ENCODE measurements at places on chromosomes 12 and 14.

- DNase-seq = no peak
These were observed 1.2 kb downstream of the UNC119B start for GRCh38 chr12:120711411-120711810.

DNA sequence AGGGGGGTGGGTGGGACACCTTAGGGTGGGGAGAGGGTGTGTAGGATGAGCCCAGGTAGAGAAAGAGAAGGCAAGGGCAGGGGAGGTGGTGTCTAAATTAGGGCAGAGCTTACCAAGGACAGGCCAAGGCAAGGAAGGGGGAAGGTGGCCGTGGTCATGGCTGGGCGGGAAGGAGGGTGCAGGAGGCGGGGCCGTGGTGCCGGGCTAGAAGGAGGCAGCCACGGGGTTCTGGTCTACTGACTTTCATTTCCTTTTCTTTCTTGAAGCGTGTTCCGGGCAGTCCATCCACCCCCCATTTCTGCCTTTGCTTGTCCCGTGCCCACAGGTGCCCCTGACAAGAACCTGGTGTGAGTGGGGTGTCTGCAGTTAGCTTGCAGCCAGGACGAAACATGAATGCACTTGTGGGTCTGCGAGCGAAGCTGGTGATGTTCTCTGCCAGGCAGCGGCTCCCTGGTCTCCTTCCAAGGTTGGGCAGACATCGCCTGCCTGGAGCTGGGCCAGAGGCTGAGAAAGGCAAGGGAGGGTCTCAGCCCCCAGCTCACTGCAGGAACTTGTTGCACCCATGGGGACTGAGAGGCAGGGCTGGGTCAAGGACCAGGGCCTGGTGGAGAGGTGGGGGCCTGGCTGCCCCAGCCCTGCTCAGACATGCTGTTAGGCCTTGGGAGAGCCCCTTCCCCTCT lies 58.2 kb downstream of the KIF26A start:
- no peak for DNase-seq

- DNase-seq = no peak
These were observed 1.3 kb downstream of the TNFAIP2 start for GRCh38 chr14:103124501-103125001.

DNA sequence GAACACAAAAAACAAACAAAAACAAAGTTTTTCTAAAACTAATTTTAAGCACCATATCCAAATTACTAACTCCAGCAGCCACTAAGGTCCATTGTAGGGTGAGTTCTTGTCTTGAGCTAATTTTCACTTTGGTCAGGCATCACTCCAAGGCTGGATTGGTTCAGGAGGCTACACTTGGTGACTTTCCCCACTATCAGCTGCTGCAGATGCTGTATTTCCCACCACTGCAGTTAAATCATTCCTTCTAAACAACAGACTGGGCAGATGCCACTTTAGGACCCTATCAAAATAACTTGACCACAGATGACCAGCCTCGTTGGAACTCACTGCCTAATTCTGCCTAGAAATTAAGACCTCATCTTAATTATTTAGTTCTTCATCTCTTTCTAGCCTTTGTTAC lies 140.5 kb downstream of the SLC16A7 start:
- DNase-seq = no peak

GRCh38 chr12:93390031-93390430 lies 12.3 kb downstream of the NUDT4 start:
- DNase-seq = no peak

GRCh38 chr14:32471181-32471580 lies 142.1 kb downstream of the AKAP6 start:
- no peak for DNase-seq

DNA sequence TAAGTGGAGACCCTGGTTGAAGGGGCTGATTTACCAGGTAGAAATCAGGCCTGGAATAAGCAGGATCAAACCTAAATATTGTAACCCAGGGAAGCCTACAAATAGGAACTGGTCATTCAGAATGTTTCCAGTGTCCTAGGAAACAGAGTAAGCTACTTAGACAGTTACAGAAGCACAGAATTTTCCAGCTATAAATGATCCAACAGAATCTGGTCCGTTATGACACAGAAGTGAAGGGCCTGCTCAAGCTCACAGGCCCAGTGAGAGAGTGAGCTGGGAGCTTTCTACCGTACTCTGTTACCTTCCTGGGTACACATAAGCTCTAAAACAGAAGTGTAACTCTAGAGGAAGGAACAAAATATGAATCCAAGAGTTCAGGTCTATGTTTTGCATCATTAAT lies 119.1 kb downstream of the TTC7B start:
- no peak for DNase-seq

DNA sequence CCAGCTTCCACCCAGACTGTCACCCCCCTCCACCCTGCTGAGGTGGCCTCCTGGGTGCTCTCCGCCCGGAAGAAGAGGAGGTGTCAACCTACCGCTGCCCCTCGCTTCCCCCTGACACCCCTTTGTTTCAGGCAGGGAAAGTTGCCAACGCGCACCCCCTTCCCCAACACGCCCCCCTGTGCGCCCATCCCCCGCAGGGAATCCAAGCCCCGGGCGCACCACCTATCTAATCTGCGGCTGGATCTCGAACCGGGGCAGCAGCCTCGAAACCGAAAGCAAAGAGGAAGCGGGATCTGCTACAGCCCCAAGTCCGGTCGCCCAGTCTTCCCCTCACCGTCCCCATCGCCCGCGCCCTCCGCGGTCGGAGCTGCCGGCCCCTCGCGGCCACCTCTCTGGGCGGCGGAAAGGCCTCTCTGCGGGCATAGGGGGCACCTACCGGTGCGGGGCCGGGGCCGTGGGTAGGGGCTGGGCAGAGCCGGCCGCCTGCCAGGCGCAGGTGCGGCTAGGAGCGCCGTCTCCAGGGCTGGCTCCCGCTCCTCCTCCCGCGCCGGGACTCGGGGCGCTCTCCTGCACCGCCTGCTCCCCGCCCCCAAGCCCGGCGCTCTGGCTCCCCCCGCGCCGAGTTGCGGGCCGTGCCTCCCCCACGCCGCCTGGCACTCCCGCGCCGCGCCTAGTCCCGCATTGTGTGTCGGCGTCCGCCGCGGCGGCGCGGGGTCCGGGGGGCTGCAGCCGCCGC lies 18.3 kb upstream of the PLEKHH1 start:
- peak; percentile 70 for DNase-seq

GRCh38 chr12:96026331-96026730 lies 9.1 kb downstream of the LTA4H start:
- no peak for DNase-seq

- DNase-seq = no peak
These were observed 86.3 kb upstream of the LMNTD1 start for GRCh38 chr12:25639406-25639805.

GRCh38 chr12:9064201-9064814 lies 51.4 kb downstream of the A2M start:
- no peak for DNase-seq

- DNase-seq = no peak
These were observed 35.5 kb downstream of the PDZRN4 start for GRCh38 chr12:41223600-41223999.

DNA sequence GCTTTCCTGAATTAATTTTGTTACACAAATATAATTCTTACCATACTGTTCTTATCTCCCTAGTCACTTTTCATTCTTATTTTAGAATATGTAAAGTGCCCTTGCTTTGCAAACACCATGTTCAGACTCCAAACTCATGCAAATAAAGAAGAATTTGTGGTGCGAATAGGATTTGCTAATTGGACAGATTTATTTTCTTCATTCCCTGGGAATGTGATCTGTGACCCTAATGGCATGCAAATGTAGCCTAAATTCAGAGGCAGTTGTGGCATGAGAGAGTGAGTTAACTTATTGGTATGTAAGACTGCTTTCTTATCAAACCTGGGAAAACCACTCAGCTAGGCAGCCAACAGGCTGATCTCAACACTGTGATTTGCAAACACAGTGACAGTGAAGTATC lies 10.0 kb downstream of the CAPZA3 start:
- DNase-seq = no peak

DNA sequence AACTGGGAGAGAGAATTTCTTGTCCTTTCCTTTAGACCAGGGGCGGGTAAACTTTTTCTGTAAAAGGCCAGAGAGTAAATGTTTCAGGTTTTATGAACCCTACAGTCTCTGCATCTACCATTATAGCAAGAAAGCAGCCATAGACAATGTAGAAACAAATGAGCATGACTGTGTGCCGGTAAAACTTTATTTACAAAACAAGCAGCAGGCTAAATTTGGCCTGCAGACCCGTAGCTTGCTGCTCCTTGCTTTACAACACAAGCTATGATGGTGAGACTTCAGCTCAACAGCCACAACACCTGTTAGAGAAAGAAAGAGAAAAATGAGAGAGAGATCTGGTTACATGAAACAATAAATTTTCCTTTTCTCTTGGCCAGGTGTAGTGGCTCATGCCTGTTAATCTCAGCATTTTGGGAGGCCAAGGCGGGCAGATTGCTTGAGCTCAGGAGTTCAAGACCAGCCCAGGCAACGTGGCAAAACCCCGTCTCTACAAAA lies 4.2 kb upstream of the CDC42BPB start:
- no peak for DNase-seq

DNA sequence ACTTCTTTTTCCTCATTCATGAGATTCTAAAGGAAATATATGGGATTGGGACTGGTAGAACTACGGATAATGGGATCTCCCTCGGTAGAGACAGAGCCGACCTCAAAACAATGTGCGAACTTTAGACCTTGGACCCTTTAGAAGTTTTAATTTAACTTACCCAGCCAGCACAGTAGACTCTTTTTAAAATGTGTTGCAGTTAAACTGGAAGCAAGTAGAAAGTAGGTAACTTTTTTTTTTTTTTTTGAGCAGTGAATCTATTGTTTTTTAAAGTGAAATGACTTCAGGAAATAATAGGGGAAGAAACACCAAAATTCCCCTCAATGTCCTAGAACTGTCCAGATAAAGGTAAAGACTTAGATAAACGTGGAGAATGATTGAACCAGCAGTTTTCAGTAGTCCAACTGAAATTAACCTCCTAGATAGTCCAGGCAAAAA lies 1.1 kb upstream of the ATXN2 start:
- no peak for DNase-seq

DNA sequence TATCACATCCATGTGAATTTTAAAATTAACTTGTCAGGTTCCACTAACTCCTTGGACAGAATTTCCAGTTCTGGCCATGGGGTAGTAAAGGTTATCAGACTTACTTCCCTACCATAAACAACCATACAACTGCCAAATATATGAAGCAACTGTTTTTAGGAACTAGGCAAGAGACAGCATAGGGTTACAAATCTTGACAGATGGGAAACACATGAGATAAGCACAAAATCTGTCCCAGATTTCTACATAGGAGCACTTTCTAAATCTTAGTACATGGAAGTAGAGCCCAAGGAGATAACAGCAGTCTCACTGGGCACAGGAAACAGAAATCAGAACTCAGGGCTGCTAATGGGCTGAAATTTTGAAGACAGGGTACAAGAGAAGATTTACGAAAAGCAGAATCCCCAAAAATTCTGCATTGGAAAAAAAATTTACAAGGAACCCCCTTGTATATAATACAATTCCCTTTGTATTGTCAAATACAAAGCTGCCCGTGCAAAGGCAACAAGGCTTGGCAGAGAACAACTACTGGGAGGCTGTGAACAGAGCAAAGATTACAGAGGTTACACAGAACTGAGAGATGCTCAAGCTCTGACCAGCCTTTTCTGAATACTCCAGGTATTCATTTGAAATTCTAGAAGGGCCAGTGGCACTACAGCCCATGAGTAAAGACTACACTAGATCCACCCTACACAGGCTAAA lies 43.2 kb downstream of the GALNT4 start:
- no peak for DNase-seq

DNA sequence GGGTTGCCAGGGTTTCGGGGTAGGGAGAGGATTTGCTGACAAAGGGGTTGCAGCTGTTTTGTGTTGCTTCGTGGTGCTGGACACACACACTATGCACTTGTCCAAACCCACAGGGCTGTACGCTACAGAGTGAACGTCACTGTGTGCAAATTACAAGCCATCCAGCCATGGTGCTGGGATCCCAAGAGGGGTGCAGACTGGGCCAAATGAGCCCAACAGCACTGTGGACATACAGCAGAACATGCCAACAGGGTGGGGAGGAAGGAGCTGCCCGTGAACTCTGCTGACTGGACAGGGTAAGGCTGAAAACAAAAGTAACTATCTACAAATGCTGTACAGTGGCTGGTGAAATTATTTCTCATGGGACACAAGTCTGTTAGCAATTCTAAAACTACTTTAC lies 25.2 kb downstream of the POLE start:
- DNase-seq = no peak

- no peak for DNase-seq
These were observed 7.5 kb upstream of the KLHL42 start for GRCh38 chr12:27772328-27773049.

DNA sequence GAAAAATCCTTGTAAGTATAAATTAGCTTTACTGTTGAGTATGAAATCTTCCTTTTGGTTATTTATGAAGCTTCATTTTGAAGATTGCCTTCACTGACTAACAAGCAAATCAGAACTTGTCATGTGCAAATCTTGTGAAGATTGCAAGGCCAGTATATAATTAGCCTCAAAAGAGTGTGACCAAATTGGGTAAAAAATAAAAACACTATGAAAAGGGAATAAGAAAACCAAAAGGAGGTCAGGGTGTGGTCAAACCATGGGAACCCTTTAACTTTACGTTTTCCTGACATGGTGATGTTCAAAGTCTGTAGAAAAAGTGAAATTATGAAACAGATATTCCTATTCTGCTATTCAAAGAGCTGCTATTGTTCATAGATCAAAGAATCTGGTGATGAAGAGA lies 230.3 kb downstream of the BCAT1 start:
- DNase-seq = no peak

DNA sequence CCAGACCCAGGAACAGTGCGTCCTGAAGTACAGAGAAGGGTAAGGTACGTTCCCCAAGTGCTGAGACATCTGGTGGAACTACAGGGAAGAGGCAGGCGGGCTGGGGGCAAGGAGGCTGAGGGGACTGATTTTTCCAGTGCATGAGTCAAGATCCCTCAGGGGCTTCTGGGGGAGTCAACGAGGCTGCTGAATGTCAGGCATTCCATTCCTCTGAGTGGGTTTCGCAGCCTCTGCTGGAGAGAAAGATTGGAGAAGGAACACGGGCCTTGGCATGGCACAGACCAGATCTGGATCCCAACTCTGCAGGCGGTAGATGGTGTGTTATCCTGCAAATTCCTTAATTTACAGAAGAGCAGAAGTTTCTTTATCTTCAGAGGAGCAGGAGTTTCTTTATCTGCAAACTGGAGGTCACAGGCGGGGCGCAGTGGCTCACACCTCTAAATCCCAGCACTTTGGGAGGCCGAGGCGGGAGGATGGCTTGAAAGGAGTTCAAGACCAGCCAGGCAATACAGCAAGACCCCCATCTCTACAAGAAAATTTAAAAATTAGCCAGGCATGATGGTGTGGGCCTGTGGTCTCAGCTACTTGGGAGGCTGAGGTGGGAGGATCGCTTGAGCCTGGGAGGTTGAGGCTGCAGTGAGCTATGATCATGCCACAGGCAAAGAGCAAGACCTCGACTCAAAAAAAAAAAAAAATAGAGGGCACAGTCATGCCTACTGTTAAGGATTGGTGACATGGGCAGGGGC lies 132.6 kb upstream of the MAP1LC3B2 start:
- DNase-seq = no peak

- DNase-seq = peak; percentile 33
These were observed 856 bp downstream of the ZBTB42 start for GRCh38 chr14:104801520-104802393.

- no peak for DNase-seq
These were observed 388.7 kb downstream of the NUAK1 start for GRCh38 chr12:105750096-105750495.

All from DND-41 (cell line).